ENCODE measurements at places on chromosomes 11 and 22. TPM values are rescaled to one million over a fixed set of nuclear protein-coding genes. Genes with fewer than 3 reads are reported as not detected.
A peak's percentile ranks its signal among the peaks of the same experiment; 100 is the strongest.

DNA sequence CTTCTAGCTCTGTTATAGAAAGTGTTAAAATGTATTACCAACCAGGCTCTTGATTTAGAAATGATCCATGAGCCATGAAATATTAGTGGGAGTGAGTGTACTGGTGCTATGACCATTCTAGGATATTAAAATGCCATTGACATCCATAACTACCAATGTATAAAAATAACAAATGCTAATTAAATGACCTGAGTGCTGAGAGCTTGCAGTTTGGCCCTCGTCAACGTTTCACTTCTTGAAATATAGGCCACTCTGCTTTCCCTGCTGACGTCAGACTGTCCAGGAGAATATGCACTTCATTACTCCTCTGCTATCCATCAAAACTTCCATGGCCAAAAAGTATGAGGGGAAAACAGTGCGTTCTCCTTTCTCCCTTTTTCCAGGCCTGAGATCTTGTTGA, 563.1 kb downstream of the METTL15 start:
- H3K4me3 ChIP-seq = no peak overlapping the region
- no peaks in the 10 kb centered on the region for H3K36me3 ChIP-seq
- DNase-seq = no peak
- H3K27ac ChIP-seq = no peak overlapping the region
- H3K4me1 ChIP-seq = no peaks in the 10 kb centered on the region

DNA sequence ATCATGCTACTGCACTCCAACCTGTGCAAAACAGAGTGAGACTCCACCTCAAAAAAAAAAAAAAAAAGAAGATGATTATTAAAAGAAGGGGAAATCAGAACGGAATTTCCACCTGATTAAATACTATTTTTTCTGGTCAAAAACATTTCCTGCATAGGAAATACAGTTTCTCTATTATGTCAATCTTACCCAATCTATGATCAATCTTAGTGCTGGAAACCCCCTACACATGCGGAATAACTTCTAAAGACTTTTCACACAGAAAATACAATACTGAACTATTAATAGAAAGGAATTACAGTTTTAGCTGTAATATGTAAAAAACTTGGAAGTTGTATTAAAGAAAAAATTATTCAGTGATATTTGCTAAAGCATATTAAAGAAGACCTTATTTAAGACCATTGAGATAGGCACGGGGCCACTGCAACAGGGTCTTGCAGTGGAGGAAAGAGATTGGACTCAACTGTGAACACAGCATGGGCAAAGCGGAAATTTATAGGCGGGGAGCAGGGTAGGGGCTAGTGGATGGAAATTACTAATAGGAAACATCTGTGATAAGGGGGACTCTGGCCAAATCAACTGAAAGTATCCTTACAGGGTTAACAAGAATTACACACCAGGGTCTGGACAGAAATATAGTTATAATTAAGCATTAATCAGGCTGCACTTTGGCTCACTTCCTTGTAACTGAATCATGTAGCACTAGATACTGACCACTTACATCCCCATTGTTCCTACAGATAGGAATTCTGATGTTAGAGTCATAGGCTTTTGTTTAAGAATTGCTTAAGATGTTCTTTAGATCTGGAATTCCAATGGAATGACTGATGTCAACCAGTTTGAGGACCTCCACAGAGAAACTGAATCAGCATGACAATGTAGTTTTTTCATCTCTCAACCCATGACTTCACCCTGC, 411.5 kb upstream of the DDI1 start:
- H3K27ac ChIP-seq = no peak overlapping the region
- H3K27me3 ChIP-seq = no peaks in the 10 kb centered on the region
- H3K4me1 ChIP-seq = no peaks in the 10 kb centered on the region
- DNase-seq = no peak
- H3K4me3 ChIP-seq = no peak overlapping the region

DNA sequence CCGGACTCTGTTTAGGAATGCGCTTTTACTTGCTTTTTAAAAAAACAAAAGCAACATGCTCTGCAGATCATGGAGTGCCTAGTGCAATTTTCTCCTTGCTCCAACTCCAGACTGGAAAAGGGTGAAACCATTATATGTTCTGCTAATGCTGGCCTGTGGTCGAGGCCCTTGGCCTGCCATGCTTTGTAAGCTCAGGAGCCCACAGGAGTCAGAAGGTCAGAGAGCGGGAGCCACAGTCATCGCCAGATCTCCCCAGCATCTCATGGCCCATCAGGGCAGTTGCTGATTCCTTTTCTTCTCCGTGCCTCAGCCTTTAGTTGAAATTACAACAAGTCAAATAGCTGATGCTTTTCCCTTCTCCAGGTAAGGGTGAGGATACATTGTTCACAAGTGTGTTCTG, 80.3 kb downstream of the DDIAS start:
- no peak overlapping the region for H3K4me3 ChIP-seq
- H3K27me3 ChIP-seq = no peaks in the 10 kb centered on the region
- DNase-seq = no peak
- no peaks in the 10 kb centered on the region for H3K4me1 ChIP-seq
- peaks cover 14% of the 10 kb centered on the region for H3K36me3 ChIP-seq
- no peak overlapping the region for H3K27ac ChIP-seq

DNA sequence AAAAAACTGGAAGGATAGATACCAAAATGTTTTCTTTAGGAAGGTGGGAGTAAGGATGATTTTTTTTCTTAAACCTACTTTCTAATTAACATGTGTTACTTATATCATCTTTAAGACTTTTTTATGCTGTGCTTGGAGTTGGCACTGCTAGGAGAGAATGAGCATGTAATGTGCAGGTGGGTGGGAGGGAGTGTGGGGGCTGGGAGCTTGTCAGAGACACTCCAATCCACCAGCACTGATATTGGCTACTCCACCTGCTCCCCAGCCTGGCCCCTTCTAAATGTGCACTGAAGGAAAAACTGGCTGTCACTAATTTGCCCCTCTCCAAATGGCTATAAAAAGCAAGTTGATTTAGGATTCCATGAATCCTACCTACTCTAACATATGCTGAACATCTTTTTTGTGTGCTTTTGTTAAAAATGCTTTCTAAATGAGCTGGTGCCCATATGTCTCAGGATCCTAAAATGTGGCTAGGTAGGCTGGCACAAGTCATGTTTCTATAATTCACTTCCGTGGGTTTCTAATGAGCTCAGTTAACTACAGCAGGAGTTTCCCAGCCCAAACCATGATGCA, 44.3 kb upstream of the BMAL1 start:
- H3K36me3 ChIP-seq = no peaks in the 10 kb centered on the region
- H3K4me3 ChIP-seq = no peak overlapping the region
- no peaks in the 10 kb centered on the region for H3K27me3 ChIP-seq

- no peaks in the 10 kb centered on the region for H3K36me3 ChIP-seq
- no peak for DNase-seq
Observed at GRCh38 chr22:44289414-44290171, 23.2 kb downstream of the SHISAL1 start.

GRCh38 chr11:102367364-102367763, 20.4 kb downstream of the BIRC2 start:
- H3K27ac ChIP-seq = no peak overlapping the region
- H3K4me3 ChIP-seq = no peak overlapping the region
- H3K27me3 ChIP-seq = no peaks in the 10 kb centered on the region

GRCh38 chr11:70948855-70949531, 303.4 kb downstream of the SHANK2 start:
- H3K4me1 ChIP-seq = no peaks in the 10 kb centered on the region
- no peaks in the 10 kb centered on the region for H3K36me3 ChIP-seq
- H3K27me3 ChIP-seq = no peaks in the 10 kb centered on the region
- H3K27ac ChIP-seq = no peak overlapping the region
- DNase-seq = peak; percentile 88

DNA sequence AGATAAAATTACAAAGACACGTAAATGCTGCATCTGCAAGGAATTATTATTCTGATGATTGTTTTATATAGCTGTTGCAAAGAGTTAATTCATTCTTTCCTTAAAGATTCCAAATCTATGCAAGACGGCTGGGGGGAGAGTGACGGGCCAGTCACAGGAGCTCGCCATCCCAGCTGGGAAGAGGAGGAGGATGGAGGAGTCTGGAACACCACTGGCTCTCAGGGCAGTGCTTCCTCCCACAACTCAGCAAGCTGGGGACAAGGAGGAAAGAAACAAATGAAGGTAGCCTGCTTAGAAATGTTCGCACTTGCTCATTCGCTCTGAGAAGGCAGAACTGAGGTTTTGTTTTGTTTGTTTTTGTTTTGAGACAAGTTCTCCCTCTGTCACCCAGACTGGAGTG, 73.0 kb upstream of the ADSL start:
- DNase-seq = no peak
- H3K27me3 ChIP-seq = no peaks in the 10 kb centered on the region
- H3K4me3 ChIP-seq = no peak overlapping the region
- no peaks in the 10 kb centered on the region for H3K4me1 ChIP-seq
- H3K36me3 ChIP-seq = peaks cover 13% of the 10 kb centered on the region
- H3K27ac ChIP-seq = no peak overlapping the region

- H3K4me3 ChIP-seq = no peak overlapping the region
- H3K27me3 ChIP-seq = no peaks in the 10 kb centered on the region
- no peaks in the 10 kb centered on the region for H3K4me1 ChIP-seq
Observed at GRCh38 chr22:20590477-20591294, 83.3 kb downstream of the MED15 start.

GRCh38 chr11:405323-405953, 9.4 kb downstream of the SIGIRR start:
- H3K27me3 ChIP-seq = no peaks in the 10 kb centered on the region
- no peaks in the 10 kb centered on the region for H3K36me3 ChIP-seq
- DNase-seq = peak; percentile 81
- peak overlapping the region; percentile 64 for H3K27ac ChIP-seq
- H3K4me3 ChIP-seq = peak overlapping the region; percentile 66

DNA sequence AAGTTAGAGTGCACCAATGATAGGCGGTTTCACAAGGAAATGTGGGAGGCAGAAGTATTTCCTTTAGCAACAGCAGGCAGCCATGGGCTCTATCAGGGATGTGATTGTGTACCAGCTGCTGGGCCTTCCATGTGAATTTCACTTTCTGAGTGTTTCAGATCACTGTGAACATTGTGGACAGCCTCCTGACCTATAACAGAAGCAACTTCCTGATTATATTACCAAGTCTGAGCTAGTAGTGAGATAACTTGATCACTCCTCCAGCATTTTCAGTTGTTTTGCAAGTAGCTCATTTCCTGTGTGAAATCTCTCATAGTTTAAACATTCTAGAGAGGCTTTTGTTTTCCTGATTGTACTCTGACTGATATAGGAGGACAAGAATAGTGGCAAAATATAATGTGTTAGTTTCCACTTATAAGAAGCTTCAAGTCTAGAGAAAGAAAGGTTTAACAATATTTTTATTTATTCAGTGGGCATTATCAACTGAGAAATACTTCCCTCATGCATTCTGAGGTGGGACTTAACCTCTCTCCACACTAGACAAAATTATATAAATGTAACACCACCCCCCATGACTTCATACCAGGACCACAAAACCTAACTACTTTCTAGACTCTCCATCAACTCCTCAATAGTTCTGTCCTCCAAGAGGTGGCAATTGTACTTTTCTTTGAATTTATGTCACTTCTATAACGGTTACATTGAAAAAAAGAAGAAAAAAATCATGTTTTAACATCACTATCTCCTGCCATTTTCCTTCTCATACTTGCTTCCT, 184.2 kb upstream of the LUZP2 start:
- DNase-seq = no peak
- no peaks in the 10 kb centered on the region for H3K4me1 ChIP-seq

GRCh38 chr11:8328231-8328794, 64.6 kb upstream of the LMO1 start:
- no peak overlapping the region for H3K27ac ChIP-seq
- H3K4me1 ChIP-seq = no peaks in the 10 kb centered on the region
- no peaks in the 10 kb centered on the region for H3K36me3 ChIP-seq
- no peak overlapping the region for H3K4me3 ChIP-seq

DNA sequence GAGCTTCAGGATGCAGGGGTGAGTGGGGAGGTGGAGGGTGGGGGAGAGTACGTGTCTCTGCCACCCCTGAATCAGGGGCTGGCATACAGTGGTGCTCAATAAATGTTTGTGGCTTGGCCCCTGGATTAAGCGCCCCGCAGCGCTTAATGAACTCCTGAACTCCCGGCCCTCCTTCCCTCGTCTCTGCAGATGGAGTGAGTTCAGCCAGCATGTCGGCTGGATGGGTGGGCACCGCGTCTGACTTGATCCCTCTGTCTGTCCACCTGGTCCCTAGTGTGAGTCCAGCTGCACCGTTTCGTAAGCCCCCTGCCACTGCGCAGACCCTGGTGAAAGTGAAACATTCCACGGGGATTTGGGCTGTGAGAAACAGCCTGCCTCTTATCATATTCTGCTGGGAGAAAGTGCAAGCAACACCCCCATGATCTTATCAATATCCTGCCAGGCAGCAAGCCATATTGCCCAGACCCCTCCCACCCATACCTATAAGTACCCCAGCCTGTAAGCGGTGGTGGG, 12.0 kb upstream of the MRGPRD start:
- H3K36me3 ChIP-seq = no peaks in the 10 kb centered on the region
- no peak for DNase-seq
- H3K4me1 ChIP-seq = no peaks in the 10 kb centered on the region
- no peak overlapping the region for H3K27ac ChIP-seq

GRCh38 chr22:20524004-20524481, 16.6 kb downstream of the MED15 start:
- H3K36me3 ChIP-seq = no peaks in the 10 kb centered on the region
- no peak overlapping the region for H3K4me3 ChIP-seq
- no peak overlapping the region for H3K27ac ChIP-seq

DNA sequence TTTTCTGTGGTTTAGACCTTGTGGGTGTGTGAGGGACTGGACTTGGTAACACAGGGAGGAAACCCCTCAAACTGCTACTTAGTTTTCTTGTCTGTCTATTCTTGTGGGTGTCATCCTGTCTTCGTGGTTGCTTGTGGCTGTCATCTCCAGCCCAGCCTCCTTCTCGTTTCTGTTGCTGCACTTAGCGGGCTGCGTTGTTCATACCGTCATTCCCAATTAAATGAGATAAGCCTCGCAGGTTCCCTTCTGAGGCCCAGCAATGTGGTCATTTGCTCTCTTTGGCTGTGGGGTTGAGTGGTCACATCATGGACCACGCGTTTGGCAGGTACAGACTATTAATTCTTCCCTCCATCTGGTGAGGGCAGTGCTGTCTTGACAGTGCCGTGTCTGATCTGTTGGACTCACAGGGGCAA, 18.8 kb downstream of the PANX1 start:
- H3K4me1 ChIP-seq = peaks cover 27% of the 10 kb centered on the region
- no peaks in the 10 kb centered on the region for H3K36me3 ChIP-seq
- H3K27me3 ChIP-seq = no peaks in the 10 kb centered on the region
- H3K27ac ChIP-seq = no peak overlapping the region
- H3K4me3 ChIP-seq = no peak overlapping the region

UBQLNL gene
- not detected for total RNA-seq

CADM1 gene
- total RNA-seq = 26.5 TPM

SYT12 gene
- total RNA-seq = 4.0 TPM

ARFGAP3 gene
- total RNA-seq = 32.4 TPM

BBOX1 gene
- total RNA-seq = 1.9 TPM

AGBL2 gene
- total RNA-seq = 5.8 TPM
